ENCODE measurements at places on chromosomes 6 and 20.

GRCh38 chr6:63295553-63296194 lies 24.1 kb downstream of the LGSN start:
- DNase-seq: no peak

GRCh38 chr6:31730631-31731086 lies 1.6 kb upstream of the DDAH2 start:
- DNase-seq: no peak

- DNase-seq: no peak
These were observed 1.7 kb upstream of the DLL1 start for GRCh38 chr6:170292407-170293158.

DNA sequence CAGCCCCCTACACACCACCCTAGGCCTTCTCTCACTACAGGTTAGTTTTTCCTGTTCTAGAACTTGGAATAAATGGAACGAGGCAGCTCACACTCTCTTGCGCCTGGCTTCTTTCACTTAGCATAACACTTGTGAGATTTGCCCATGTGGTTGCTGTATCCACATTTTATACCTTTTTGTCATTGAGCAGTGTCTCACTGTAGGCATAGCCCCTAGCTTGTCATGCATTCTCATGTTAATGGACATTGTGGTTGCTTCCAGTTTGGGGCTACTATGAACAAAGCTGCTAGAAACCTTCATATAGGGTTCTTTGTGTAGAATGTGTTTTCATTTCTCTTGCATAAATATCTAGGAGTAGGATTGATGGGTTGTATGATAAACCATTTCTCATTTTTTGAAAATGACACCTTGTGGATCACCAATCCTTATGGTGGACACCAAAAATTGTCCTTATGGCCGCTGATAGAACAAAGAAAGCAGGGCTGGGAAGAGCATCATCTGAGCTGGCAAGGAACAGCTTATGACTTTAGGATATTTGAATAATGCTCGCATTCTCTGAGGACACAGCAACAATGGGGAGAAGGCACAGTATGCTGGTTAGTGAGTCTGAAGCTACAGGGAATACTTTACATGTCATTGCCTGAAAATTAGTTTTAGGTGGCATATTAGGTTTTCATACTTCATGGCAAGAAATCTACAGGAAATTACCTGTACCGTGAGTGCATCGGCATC lies 9.8 kb upstream of the SLC22A23 start:
- DNase-seq: no peak

DNA sequence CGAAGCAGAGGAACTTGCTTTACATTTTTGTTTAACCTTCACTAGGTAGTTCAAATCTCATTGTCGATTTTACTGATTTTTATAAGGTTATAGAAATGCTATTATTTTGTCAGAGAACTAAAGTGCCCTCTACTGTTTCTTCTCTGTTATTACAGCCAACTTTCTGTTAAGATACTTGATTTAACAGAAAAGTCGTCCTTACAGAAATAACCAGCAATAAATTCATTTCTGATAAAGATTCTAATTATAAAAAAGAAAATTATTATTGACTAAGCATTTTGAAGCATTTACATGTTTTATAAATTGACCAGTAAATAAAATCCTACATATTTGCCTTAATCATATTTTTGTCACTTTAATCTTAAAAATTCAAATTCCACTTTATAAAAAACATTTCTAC lies 60.8 kb downstream of the OGFRL1 start:
- peak; percentile 57 for DNase-seq

DNA sequence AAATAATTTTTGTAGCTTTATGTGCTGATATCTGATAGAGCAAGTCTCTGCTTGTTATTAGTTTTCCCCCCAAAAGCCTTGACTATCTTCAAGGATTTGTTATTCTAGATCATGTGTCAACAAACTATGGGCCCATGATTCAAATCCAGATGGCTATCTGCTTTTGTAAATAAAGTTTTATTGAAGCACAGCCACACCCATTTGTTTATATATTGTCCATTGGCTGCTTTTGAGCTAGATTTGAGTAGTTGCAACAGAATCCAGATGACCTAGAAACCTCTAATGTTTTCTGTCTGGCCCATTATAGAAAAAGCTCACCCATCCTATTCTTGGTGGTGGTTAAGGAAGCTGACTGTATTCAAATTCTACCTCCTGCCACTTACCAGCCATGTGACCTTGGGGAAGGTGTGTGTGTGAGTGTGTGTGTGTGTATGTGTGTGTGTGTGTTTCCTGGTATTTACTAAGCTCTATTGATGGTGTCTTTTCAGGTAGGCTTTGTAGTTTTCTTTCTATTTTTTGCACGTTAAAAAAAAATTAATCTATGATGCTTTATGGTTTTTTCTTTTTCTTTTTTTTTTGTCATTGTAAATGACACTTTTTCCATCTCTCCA lies 1.3 kb upstream of the GTSF1L start:
- no peak for DNase-seq

DNA sequence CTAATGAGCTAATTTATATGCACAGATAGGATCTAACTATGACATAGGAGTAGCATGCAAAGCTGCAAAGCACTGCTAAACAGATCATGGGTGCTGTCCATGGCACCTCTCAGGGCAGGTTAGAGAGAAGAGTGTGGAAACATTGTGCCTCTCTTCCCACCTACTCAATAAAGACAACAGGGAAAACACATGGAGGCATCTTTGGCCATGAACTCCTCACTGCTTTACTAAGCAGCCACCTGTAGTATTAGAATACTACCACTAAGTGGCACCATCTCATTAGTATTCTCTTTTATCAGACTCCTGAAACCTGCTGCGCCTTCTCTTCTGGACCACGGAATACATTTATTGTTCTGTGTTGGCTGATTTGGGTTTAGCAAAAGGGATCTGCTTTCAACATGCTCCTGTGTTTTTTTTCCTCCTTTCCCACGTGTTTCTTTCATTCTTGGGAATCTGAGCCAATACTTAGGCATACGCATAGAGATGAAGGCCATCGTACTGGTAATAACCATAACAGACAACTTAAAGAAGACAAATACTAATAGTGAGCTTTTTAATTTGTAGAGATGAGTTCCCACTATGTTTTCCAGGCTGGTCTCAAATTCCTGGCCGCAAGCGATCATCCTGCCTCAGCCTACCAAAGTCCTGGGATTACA lies 9.4 kb upstream of the HDDC2 start:
- peak; percentile 63 for DNase-seq

GRCh38 chr6:136551103-136551502 lies 881 bp upstream of the MAP7 start:
- DNase-seq: no peak

DNA sequence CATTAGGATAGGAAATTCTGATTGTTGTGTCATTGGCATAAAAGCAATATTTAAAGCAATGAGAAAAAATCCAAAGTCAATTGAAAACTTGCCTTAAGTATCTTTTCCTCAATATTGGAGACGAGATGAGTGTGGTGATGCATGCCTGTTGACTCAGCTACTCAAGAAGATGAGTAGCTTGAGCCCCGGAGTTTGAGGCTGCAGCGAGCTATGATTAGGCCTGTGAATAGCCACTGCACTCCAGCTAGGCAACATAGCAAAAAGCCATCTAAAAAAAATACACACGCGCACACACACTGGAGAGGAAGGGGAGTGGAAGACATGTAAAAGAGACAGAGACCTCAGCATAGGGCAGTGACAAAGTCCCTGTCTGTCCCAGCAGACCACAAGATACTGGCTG lies 9.7 kb upstream of the MARCKS start:
- peak; percentile 61 for DNase-seq

DNA sequence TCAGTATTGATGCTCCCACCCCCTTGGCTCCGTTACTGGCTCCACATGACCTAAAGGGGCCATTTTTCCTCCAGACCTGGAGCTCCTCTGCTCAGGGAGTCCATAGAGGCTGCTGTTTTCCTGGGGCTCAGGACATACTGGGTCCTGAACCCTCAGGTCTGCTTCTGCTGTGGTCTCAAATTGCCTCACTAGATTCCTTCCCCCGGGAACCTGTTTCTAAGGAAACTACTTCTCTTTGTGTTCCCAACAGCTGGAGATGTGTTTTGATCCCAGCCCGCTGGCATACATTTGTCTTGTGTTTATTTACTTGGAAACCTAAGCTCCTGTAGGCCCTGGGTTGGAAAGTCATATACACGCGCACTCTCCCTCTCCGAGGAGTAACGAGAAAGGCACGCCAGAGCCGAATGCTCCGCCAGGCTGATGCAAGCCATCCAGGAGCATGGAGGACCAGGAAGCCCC lies 222.8 kb downstream of the UST start:
- DNase-seq: peak; percentile 88

DNA sequence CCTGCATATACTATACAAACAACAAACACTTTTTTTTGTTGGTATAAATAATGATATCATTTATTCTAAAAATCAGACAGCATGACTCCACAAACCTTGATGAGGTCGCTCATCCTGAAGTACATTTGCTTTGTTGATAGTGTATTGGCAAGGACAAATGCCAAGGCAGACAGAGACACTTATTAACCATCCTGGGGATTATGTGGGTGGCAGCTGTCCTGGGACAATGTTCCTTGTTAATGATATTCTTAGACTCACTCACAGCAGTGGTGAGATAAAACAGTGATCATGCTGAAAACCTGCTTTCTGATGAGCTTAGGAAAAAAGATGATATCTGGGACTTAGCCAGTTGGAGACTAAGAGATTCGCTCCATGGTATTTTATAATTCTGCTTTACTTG lies 85.4 kb upstream of the OGFRL1 start:
- no peak for DNase-seq

- no peak for DNase-seq
These were observed 82.4 kb downstream of the HDGFL1 start for GRCh38 chr6:22651731-22652130.

DNA sequence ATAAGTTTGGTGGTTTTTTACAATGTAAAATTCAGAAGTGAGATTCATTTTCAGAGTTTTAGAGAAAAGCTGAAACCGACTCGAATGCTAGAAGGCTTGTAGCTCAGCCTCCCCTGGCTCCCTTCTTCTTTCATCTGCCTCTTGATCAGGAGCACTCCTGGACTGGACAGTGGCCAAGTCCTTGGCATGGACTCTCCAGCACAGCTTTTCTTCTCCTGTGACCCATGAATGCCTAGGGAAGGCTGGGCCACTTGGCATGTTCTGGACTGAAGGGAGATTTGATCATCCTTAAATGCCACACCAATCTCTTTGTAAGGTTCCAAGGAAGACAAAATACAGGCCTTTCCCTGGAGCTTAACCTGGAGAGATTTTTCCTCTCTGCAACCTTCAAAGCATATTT lies 384.0 kb upstream of the SASH1 start:
- no peak for DNase-seq

DNA sequence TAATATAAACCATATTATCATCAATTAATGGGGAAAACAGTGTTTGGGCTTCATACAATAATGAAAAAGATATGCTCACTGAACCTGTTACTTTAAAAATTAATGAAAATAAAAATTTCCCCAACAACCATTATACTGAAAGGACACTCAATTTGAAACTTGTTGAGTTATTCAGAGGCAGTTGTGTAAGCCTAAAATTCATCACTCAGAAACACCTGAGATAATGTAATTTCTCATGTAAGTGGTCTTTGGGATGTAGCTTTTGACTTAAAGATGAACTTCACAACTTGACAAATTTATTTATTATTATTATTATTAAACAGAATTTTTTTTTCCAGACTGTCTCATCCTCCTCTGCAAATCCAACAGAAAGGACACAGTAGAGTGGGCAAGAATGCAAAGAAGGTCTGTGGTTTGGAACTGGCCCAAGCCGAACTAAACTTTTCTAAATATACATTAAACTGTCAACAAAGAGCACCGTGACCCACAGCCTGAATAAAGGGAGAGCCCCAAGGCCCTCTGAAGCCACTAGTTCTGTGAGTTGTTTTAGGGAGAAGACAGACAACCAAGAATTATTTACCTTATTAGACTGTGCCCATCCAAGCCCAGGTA lies 32.2 kb upstream of the HEY2 start:
- DNase-seq: no peak

- DNase-seq: no peak
These were observed 59.5 kb downstream of the ADGRG6 start for GRCh38 chr6:142361345-142361744.

DNA sequence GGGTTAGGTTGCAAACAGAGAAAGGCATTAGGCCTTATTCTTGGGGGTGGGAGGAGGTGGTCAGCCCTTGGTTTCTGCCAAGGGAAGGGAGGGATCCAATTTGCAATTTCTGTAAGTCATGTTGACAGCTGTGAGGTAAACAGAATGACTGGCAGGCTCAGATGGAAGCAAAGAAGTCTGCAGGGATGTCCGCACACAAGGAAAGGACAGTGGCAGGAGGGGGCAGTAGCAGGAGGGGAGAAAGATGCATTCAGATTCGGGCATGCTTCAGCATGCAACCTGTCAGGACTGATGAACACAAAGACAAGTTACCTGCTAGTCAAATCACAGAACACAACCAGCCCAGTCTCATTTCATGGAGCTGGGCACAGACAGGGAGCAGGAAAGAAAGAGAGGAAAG lies 217.9 kb upstream of the FOXA2 start:
- no peak for DNase-seq

DNA sequence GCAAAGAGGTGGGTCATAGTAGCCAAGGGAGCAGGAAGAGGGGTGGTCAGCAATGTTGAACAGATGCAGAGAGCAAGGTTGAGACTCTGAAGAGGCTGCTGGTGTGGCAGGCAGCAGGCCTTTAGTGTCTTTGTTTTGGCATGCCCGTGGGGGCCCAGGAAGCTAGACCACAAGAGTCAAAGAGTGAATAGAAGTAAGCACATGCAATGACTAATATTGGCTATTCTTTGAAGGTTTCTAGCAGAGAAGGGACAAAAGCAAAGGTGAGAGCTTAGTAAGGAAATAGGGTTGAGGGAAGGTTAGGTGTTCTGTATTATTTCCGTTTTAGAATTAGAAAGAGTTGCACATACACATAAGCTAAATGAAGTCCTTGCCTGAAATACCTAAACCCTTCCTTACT lies 18.8 kb downstream of the TDRD6 start:
- DNase-seq: no peak

- DNase-seq: no peak
These were observed 87.6 kb upstream of the FRMD1 start for GRCh38 chr6:168166627-168167026.

- DNase-seq: peak; percentile 30
These were observed 14.0 kb downstream of the SMLR1 start for GRCh38 chr6:130841128-130841728.

DNA sequence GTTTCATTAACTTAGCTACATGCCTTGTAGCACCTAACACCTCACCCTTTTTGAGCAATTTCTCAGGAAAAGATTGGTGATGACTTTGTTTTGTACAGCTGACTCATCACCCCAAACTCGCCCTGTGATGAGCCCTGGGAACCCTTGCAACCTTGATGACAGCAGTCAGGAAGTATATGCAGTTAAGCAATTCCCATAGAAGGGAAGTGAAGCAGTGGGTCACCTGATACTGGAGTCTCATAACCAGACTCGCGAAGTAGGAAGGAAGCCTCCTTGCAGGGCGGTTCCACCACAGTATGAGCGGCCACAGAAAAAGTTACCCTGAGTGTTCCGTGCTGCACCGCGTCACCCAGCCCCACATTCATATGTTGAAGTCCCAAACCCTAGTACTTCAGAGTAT lies 82.0 kb upstream of the EDN1 start:
- DNase-seq: peak; percentile 15

- DNase-seq: no peak
These were observed 6.7 kb downstream of the C20orf203 start for GRCh38 chr20:32667027-32667426.

Measured in AG10803 (cell line).